Foreskin fibroblast (primary cell): ENCODE measurements at places on chromosomes 1 and 21.

GRCh38 chr1:217431395-217431794, 199.5 kb downstream of the GPATCH2 start:
- no peak for DNase-seq

DNA sequence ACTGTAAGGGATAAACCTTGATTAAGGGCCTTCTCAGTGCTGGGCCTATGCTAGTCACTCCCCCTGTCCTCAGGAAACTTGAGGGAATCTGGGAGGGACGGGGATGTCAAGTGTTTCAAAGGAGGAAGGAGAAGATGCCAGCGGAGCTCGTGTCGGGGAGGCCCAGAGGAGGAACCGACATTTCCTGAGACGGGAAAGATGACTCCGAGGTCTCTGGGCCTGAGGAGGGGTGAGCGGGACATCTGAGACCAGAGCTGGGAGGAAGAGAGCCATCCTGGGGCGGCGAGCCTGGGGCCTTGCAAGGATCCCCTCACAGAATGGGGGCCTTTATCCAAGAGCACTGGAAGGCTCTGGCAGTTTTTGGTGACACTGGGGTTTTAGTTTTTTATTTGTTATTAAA, 10.4 kb downstream of the SLC66A1 start:
- no peak for DNase-seq

GRCh38 chr1:152347116-152347728, 12.6 kb downstream of the FLG2 start:
- peak; percentile 63 for DNase-seq

DNA sequence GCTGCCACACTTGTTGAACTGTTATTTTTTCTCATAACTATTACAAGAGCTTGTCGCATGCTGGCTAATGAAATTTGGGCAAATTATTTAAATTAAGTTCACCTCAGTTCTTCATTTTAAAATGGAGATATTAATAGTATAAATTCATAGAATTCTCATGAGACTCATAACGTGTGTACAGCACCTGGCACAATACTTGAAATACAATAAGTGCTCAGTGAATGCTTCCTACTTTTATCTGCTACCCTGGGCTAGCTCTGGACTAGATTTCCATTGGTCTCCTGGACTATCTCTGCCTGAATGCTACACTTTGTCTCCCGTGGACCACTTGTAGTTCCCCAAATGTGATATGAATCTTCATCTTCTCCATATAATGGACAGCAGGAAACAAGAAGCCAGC, 919 bp downstream of the SLAMF6 start:
- no peak for DNase-seq

- peak; percentile 68 for DNase-seq
Measured at GRCh38 chr1:218521414-218522169, 176.5 kb downstream of the TGFB2 start.

- no peak for DNase-seq
Measured at GRCh38 chr1:23574265-23574754, 15.0 kb upstream of the ID3 start.

GRCh38 chr1:85894651-85895050, 186.4 kb upstream of the ZNHIT6 start:
- peak; percentile 54 for DNase-seq

DNA sequence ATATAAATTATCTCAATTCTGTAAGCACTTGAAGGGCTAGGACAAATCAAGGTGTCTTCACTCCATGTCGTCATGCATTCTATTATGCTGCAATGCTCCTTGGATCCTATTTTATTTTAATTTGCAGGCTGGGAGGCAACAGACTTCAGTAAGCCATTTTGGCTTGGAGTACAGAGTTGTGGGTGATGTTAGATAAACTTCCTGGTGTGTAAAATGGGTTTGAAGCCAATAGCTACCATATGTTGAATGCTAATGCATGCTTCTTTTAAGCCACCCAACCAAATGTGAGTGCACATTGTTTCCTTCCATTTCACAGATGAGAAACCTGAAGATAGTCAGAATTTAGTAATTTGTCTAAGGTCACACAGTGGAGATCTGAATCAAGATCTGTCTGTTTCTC, 482.8 kb downstream of the DISC1 start:
- no peak for DNase-seq

DNA sequence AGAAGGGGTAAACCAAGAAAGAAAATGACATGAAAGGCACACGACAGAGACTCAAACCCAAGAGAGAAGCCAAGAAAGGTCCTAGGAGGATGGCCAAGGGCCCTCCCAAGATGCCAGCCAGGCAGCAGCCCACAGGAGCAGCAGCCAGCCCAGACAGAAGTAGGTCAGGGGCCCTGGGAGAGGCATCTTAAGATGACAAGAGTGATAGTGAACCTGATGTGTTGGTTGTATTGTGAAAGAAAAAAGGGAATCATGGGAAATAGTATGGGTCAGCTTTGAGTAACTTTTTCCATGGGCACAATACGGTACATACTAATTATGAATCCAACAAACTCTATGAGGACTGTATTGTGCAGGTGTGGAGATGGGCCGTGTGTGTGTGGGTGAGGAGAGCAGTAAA, 3.3 kb downstream of the CCSAP start:
- no peak for DNase-seq

DNA sequence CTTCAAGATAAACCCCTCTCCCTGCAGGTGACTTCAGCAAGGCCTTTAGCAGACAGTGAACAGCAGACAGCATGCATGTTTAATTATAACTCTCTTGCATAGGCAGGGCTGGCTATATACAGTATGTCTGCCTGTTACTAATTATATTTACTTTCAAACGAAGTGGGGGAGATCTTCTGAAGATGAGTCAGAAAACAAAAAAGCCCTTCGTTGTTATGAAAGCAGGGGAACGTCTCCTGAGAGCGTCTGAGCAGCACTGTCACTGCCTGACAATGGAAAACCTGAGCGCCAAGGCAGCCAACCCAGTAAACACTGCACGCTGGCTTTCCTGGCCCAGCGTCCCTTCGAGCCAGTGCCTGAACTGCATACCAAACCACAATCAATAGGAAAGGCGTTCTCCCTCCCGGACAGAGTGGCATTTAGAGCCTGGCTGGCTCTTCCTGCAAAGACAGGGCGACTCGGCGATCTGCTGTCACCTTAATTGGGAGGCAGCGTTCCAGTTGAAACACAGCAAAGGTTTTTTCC, 54.1 kb downstream of the TOMM20 start:
- DNase-seq = peak; percentile 77

DNA sequence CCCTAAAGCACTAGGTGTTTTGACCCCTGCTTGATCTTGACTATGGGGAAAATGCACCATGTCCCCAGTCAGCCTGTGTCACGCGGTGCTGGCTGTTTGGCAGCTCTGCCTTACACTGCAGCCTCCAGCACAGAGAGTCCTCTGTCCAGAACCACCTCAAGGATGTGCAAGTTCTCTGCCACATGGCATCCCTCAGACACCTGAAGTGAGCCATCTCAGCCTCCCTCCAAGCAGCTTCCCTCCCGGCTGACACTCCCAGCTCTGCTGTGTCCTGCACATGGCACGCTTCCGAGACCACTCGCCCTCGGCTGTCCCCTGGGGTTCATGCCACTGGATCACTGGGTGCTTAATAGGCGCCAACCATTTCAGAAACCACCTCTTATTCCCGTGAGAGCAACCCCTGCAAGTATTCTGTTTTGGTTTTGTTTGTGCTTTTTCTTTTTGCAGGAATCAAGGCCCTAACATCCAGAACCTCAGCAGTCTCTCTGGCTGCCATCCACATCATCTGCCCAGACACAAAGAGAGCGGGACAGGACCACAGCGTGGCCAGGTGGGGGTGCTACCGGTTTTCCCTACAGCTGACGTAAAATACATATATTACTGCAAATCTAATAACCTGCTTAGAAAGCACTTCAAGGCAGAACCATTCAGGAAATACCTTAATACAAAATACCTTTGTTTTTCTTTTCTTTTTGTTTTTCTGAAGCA, 45.7 kb downstream of the CAPZB start:
- DNase-seq = no peak

DNA sequence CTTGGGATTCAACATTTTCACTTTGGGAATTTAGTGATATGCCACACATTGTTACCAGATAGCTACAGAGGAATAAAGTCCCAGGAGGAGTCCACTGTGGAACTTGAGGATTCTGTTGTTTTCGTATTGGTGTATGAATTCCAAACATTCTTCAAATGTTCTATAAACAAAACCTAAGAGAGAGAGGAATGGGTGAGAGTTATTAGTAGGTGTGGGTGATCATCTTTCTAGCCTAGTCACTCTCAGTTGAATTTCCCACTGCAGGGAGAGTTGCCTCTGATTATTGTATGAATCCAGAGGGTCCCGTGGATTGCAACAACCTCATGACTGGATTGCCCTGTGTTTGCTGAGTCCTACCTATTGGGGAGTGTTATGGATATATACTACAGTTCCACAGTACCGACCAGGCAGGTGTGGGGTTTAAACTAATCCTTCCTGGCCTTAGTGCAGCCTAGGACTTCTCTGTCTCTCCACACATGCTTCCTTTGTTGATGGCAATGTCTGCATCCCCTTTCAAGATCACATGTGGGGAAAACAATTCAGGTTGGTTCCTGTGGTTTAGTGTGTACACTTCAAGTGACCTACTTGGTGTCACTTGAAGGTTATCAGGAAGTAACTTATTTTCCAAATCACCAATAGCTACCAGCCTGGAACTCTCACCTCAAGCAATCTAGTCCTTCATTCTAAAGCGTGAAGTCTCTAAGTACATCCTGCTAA, 91.8 kb downstream of the ADCY10 start:
- no peak for DNase-seq

- no peak for DNase-seq
Measured at GRCh38 chr1:222539951-222540597, 7.8 kb downstream of the HHIPL2 start.

DNA sequence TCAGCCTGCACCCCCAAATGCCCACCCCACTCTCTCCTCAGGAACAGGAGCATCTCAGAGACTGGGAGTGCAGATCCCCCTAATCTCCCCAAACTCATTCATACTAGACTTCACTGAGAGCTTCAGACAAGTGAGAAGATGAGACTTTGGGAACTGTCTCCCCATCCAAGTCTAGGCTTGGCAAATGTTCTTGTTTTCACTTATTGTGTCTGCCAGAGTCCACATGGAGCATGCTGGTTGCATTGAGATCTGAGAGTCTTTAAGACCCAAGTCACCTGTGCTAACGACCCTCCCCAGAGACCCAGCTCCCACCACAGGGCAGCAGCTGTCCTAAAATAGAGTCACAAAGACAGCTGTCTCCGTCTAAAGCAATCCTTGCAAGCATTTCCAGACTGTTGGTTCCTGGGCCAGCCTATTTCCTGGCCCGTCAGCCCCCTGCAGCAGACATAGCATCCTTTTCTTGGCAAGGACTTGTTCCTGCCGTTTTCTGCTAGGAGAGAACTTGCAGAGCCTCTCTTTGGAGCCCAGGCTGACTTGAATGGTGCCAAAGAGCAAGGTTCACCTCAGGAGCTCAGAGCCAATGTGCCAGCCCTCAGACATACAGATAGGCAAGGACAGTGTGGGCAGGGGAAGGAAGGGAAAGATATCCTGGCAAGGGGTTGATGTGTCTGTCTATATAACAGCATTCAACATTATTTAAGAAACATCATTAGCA, 1.9 kb upstream of the CNTN2 start:
- no peak for DNase-seq

DNA sequence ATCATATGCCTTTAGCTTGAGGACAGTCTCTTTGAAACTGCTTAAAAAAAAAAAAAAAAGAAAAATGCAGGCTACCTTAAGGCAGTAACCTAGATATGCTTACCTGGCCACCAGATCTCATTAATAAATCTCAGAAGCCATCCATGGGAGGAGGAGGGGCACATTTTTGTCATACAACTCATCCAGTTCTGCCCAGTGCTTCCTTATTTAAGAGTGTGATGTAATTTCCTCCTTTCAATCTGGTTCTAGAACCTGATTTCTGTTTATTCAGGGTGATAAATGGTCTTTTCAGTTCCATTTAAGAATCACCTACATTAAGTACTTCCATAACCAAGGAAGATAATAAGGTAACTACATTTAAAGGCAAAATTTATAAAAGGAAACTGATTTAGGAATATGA, 6.1 kb downstream of the ERRFI1 start:
- DNase-seq = no peak

GRCh38 chr1:173190101-173190936, 16.8 kb downstream of the TNFSF4 start:
- peak; percentile 87 for DNase-seq

GRCh38 chr1:79530055-79530454, 523.5 kb upstream of the ADGRL4 start:
- DNase-seq = no peak

DNA sequence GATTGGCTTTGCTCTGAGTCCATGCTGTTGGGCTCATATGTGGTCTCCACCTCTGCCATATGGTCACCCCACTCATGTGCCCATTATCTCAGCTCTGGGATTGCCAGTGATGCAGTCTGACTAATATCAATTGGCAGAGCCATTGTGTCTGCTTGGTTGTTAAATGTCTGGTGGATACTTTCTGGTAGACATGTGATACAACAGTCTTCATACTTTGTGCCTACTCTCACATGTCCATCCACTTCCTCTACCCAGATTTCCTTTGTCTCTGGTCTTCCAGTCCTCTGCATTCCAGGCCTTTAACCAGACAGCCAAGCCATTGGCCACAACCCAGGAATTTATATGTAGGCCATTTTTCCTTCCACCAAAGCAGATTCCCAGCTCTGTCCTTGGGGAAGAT, 30.8 kb upstream of the DIPK1A start:
- no peak for DNase-seq

- no peak for DNase-seq
Measured at GRCh38 chr1:208324005-208324404, 79.8 kb upstream of the PLXNA2 start.

DNA sequence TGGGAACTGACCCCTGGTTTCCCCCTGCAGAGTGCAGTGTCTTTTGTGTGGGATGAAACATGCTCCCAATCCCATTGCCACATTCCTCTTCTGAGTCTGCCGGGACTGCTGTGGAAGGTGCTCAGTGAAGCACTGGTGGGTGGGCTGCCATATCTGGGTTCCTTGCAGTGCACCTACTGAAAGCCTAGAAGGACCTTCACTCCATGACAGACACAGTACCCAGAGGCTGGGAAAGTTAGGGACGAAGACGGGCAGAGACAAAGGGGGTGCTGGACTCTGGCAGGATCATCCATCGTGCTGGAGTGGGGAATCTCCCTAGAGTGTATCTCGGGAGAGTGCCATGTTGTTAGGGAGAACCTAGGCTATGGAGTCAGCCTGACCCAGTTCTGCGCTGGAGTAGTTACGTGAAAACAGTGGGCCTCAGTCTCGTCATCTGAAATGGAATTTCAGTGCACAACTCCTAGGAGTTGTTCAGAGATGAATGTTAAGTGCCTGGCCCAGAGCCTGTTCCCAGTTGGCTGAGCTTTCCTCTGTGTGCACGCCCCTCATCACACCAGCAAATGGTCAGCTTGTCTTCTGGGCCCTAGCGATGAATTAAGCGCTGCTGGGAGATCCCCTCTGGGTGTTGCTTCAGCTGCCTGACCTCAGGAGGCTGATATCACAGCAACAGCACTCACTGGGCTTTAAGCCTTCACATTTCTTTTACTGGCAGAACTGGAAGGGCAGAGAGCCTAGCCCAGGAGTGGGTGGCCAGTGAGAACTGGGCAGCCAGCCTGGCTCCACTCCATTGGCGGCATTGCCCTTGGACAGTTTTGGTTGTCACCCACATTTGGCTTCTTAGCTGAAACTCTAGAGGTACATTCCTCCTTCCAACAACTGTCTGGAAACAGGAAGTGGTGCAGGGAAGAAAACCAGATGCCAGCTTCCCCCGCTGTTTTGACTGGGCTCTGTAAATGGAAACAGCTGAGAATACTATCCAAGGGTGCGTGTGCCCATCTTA, 479.8 kb upstream of the VAMP3 start:
- peak; percentile 66 for DNase-seq
